Stimulated activated CD8-positive, alpha-beta memory T cell treated with anti-CD3 and anti-CD28 coated beads, Interleukin-4, amount 100 ng/mL, for 24 hours (primary cell): ENCODE measurements at places on chromosomes 3 and 15.

DNA sequence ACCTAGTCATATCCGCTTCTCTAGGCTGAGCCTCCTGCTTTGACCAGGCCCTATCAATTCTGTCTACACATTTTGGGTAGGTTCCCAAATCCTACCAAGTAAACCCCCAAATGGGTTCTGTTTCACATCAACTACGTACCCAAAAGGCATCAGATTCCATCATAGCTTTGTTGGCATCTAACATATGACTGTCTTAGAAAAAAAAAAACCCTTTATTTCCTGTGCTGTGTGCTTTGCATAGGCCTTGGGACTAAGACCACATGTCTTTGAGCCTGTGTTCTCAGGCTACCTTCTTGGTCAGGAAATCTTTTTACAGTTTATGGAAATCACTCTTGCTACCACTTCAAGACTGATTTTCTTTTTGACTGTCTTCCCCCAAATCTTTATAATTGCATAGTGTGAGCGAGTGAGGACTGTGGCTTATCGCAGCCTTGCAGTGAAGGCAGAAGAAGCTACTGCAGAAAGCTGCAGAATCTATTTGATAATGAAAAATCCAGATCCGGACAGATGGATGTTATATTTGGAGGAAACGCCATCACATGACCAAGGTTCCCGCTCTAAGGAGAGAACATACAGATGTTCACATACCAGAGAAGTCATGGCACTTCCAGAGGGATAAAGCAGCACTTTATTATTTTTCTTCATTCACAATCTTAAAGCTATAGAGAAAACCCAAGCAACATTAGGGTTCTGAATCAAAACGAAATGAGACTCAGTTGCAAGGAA, 111.2 kb downstream of the EOMES start:
- no peak for DNase-seq

- DNase-seq: no peak
Observed at GRCh38 chr3:16665282-16665741, 60.1 kb upstream of the DAZL start.

- no peak for DNase-seq
Observed at GRCh38 chr3:126517291-126517951, at the start of gene UROC1. TSS of gene UROC1 (minus strand) at chr3:126517773. CDS start at chr3:126517719, 54 bp downstream.

DNA sequence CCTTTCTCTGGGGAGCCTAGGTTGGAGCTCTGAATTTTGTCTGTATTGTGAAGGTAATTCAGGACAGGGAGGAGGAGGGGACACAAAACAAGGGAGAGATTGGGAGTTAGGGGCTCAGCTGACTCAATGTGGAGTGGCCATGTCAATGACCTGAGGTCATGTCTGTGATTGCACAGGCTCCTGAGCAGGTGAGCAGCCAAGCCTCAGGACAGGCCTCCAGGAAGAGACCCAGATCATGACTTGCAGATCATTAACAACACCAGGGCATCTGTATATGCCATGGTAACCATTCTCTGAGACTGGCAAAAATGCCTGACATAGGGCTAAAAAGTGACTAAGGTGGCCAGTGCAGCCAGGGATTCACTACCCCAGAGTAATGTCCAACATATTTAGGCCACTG, 20.9 kb downstream of the ERICH6 start:
- DNase-seq: no peak

DNA sequence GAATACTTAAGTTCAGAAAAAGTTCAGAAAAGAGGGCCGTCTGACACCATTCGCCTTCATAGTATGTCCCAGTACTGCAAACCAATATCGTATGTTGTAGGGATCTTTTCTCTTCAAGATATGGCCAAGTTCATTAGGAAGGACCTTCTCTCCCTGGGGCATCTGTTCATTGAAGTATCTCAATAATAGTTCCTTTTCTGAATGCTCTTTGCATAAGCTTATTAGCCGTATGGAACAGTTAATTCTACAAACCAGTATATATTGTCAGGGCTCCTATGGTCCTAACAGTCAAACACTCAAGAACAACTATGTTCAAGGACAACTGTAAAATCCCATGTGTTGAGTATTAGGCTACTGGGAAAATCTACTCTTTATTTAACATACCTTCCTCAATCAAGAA, 203.1 kb downstream of the KLHL25 start:
- DNase-seq: no peak

- DNase-seq: no peak
Observed at GRCh38 chr3:128496019-128496601, 3.1 kb upstream of the GATA2 start.

DNA sequence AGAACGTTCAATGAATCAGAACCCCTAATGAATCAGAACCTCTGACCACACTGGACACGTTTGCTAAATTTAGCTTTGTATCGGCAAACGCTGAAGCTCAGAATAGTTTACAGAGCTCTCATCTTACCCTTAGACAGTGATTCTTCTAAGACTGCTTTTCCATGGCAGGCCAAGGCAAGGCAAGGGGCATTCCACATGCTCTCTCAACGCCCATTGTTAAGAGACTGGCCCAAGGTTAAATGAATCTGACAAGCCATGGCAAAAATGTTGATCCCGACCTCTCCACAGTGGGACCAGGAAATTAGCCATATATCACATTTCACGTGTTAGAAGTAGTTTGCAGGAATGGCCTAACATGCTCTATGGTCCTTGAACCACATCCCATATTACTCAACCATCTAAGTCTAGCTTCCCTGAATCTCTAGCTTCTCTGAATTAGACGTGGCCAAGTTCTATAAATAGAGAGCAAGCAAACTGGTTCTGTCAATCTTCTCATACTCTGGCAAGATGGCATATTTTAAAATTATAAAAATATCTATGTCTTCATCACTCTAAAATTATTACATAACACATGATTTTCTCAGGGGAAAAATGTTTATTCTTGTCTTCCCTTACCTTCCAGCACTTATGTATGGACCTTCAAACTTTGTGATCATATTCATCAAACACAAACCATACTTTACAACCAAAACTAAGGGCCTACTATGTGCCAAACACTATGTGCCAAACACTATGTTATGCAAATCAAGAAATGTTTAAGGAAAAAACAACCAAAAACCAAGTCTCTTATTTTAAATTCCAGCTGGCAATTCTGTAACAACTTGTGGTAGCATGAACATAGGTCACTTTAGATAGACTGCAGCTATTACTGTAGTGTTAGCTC, 54.3 kb downstream of the AAGAB start:
- DNase-seq: no peak

DNA sequence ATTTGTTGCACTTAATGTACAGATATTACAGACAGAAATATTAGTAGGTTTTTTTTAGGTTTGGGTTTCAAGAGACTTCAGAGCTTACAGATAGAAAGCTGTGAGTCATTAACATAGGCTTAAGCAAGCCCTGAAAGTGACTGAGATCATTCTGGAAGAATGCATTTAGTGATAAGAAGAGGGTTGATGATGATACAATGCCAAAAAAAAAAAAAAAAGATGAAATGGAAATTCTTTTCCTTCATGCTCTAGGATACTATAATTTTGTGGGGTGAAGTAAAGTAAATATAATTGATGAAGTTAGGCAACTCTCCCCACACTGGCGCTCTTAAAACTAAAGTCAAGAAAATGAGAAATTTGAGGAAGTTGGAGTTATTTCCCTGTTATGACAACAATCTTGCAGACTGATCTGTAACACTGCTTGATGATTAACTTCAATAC, 169.4 kb upstream of the ZNF385D start:
- no peak for DNase-seq

GRCh38 chr15:90790561-90790960, 73.4 kb downstream of the BLM start:
- DNase-seq: no peak

DNA sequence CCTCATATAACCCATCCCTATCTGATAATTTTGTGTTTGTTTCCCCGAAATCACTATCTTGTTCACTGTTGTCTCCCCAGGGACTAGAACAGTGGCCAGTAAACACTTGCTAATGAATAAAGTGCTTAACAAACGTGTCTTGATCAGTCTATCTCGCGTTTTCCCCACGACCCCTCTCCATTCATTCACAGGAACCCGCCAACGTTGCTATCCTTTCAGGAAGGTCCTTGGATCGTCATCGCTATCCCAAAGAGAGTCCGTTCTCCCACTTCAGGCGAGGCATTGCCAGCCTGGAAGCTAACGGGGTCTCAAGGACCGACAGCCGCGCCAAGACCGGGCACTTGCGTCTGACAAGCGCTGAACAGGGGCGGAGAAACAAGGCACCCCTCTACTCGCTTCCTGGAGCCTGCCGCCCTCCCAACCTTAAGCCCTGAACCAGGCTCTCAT, 344 bp downstream of the LINS1 start:
- DNase-seq: no peak

DNA sequence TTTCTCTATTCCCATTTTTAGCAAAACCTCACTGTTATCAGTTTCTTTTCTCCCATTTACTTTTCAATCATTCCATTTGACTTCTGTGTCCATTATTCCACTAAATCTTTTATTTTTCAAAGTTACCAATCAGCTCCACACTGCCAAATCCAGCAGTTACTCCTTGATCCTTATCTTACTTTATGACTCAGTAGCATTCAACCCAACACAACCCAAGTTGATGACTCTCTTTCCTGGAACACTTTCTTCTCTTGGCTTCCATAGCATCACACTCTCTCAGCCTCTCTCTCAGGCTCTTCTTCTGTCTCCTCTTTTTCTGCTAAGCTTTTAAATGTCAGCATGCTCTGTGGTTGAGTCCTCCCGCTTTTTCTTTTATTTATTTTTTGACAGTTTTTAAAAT, 36.3 kb downstream of the RASGRP1 start:
- no peak for DNase-seq

DNA sequence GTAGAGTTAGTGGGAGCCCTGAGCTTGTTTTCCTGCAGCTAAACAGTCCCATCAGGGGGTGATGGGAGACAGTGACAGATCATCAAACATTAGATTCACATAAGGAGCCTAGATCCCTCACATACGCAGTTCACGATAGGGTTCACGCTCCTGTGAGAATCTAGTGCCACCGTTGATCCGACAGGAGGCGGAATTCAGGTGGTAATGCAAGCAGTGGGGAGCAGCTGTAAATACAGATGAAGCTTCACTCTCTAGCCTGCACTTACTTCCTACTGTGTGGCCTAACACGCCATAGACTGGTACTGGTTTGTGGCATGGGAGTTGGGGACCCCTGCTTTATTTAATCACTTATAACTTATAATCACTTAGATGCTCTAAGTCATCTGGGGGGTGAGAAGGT, 179.1 kb downstream of the AKAP13 start:
- DNase-seq: no peak

DNA sequence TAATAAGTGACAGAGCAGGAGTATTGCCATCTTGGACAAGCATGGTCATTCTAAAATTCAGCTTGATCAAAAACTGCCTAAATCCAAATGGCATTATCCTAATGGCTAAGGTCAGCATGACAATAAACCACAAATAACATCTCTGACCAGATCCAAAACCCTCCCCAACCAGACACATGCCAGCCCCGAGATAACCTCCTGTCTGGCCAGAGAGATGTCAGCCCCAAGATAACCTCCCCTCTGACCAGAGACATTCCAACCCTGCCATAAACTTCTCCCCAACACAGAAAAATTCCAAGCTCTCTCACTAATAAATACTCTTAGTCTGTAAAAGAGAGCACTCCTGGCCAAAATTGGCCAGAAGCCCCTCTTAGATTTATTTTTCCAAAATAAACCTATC, 470.5 kb upstream of the UBE2E2 start:
- no peak for DNase-seq

GRCh38 chr15:87490666-87491065, 765.9 kb downstream of the NTRK3 start:
- DNase-seq: no peak

GRCh38 chr15:51907136-51907862, 64.3 kb downstream of the LEO1 start:
- DNase-seq: no peak

DNA sequence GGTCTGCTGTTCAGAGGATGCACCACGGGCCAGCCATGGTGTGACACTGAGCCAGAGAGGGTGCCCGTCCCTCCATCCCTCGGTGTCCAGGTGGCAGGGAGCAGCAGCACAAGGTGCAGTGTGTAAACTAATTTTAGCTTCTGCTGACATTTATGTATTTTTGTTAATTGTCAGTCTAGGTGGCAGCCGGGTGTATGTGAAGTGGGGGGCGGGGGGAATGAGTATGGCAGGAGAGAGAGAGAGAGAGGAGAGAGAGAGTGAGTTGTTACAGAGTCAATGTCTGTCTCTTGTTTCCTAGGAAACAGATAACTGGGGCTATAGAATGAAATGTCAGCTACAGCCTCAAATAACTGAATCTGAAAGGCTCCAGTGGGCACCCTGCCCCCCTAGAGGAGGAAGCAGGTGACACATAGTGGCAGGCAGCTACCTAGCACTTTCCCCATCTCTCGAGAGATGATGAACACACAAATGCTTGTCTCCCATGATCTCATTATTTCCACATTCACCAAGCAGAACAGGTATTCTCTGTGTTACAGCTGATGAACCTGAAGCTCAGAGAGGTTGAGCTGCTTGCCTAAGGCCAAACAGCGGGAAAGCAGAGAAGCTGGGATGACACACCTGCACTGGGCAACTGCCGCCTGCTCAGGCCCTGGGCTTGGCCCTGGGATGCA, 24.7 kb downstream of the RASGRF1 start:
- no peak for DNase-seq

DNA sequence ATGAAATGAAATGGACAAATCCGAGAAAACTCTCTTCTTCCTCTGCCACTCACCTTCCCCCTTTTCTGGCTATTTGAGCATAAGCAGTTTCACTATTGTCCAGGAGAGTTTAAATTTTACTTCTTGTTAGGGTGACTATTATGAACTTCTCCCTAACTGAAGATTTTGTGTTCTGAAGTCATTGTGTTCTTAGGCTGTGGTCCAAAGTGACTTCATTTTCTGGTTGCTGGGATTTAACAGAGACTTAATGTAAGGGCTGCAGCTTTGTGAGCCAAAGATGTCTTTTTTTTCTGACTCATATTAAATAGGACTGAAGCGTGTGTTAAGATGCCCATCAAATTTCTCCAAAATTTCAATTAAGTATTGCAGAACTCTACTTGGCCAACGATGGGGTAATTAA, 46.5 kb upstream of the FSTL1 start:
- no peak for DNase-seq

- DNase-seq: no peak
Observed at GRCh38 chr3:139560411-139560810, 20.9 kb upstream of the RBP1 start.

DNA sequence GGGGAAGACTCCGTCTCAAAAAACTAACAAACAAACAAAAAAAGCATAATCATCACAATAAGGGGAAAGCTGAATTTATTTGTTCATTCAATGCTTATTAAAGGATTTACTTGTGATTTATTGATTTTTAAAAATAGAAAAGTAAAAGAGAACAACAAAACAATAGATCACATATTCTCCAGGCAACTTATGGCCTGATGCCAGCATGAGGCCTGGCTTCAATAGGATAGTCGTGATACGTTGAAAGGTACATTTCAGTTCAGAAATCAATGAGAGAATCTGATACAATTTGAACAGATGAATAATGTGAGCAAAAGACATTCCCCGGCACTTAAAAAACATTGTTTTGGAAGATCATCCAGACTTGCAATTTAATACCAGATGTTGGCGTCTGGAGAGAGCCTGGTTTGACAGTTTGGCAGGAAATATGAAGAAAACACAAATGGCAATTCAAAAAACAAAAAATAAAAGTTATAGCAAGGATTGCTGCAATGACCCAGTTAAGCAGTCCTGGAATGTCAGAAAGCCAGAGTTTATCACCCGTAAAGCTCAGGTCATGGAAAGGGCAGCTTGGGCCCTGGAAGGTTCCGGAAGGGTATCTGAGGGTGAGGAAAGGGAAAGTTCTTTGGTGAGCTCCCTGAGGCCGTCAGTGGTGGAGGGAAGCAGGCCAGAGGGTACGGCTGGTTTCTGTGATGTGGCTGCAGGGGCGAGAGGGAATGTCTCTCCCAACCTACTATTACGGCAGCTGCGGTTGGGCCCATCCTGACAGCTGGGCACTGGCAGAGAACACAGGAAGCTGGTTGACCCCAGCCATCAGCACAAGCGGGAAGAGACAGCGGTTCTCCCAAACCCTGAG, 230.2 kb upstream of the HES1 start:
- no peak for DNase-seq
